ENCODE measurements at places on chromosomes 4 and X.

DNA sequence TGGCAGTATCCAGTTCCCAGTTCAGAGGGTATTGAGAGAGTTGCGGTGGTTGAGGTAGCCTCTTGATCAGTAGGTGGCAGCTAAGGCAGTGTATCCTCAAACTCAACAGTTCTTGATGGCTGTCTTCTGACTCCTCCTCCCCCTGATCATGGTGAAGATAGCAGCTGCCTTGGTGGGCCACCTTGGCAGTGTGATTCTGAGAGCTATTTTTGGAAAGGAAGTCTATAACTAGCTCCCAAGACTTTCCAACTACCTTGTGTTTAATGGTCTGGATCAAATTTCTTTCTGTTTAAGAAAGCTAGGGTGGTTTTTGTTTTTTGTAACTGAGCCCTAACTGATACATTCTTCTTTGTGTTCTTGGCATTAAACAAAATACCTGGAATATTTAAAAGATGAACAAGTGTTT, 10.5 kb upstream of the TBC1D19 start:
- DNase-seq, result no peak

DNA sequence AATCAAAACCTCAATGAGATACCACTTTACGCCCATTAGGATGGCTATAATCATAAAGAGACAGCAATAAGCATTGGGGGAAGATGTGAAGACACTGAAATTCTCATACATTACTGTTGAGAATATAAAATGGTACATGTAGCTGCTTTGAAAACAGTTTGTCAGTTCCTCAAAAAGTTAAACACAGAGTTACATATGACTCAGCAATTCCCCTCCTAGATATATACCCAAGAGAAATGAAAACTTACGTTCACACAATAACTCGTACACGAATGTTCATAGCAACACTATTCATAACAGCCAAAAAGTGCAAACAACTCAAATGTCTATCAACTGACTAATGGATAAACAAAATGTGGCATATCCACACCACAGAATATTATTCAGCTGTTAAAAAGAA, 36.6 kb downstream of the PHF8 start:
- DNase-seq, result peak; percentile 1

DNA sequence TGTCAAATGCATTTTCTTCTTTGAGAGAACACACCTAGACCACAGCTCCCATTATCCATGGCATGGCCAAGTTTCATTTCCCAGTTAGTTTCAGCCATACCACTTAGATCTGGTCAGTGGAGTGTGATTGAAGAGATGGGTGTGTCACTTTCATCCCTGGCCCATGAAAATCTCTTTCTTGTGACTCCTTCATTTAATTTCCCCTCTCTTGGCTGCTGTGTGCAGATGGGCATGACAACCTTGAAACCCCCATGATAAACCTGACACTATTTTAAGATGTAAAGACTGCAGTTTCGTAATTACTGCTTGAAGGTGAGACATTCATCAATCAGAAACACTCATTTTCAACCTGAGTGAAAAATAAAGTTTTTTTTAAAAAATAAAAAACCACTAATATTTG, 284.9 kb downstream of the IL15 start:
- DNase-seq, result no peak

- DNase-seq, result no peak
Observed at GRCh38 chr4:113943863-113944262, 35.6 kb downstream of the ARSJ start.

DNA sequence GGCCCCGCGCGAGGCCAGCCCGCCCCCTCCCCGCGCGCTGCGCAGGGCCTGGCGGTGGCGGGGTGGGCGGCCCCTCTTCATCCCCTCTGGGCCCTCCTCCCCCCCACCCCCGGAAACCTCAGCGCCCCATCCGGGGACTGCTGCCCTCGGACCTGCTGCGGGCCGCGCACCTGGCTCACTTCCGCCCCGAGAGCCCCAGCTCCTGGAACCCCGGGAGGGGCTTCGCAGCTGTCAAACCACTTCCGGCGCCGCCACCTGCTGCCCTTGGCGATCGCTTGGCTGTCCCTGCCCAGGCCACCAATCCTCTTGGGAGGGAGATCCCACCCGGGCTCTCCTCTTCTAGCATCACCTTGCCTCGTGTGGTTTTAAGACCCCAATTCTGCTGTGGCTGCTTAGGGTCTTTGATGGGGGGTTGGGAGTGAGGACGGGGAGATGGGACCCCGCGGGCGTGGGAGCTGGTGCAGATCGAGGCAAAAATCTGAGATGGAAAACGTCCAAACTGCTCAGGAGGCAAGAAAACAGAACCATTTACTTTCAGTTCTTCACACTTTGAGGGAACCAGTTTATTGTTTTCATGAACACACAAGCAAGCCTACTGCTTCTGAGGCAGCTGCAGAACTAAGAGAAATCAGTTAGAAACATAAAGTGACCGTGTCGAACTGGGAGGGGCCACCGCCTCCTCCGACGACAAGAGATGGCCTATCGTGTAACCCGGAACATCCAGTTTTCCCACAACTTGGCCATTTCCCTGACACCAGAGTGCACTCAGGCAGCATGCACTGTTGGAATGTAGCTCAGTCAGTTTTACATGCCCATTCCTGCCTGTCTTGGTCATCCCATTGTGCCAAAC, 754 bp downstream of the MTMR1 start:
- DNase-seq, result peak; percentile 61

- DNase-seq, result peak; percentile 41
Observed at GRCh38 chr4:123418351-123418931, 21.8 kb downstream of the SPRY1 start.

- DNase-seq, result no peak
Observed at GRCh38 chr4:122503214-122503613, 46.7 kb upstream of the IL2 start.

GRCh38 chr4:6641164-6641970, 882 bp downstream of the MRFAP1 start:
- peak; percentile 60 for DNase-seq

- no peak for DNase-seq
Observed at GRCh38 chr4:153579872-153580271, 104.2 kb upstream of the TLR2 start.

DNA sequence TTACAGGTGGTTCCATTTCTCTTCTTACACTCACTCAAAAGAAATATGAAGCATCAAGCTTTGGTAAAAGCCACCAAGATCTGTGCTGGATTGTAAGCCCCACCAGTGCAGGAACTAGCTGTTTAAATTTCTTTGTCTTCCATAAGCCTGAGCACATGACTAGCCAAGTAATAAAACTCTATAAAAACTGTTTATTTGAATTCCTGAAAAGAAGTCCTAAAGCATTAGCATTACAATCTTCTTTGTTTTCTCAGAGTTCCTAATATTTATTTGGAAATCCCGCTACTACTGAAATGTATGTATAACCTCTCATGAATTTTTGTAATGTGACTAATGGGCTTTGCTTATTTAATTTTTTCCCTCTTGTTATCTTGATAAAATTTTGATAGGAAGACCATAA, 65.9 kb downstream of the IQCM start:
- DNase-seq, result no peak

DNA sequence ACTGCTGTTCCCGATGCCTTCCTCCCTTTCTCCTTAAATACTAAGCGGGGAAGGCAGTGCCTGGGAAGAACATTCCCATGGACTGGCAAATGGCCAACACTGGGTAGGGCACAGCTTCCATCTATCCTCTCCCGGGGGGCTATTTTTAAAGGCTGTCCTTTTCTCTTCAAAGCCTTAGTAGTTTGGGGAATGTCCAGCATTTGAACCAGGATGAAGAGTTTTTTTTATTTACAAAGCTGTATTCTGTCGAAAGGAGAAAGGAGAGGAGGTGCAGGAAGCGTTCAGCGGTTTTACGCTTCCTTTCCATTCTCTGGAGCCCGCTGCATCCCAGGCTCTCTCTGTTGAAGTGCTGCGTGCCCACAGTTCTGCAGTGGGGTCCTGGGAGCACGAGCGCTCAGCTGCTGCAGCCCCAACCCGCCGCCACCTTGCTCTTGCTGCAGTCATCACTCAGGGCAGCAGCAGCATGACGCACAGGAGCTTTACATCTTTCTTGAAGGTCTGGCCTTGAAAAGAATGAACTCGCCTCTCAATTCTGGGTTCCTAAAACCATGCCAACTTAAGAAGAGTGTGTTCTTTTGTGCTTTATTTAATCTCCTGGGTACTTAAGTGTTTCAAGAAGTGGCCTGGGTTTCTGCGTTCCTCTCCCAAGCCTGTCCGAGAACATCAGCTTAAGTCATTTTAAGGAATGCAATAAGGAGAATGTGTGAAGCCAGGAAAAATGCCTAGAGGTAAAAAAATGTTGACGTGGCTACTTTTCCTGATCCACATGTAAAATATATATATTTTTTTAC, 427.2 kb downstream of the MAPK10 start:
- DNase-seq, result no peak

DNA sequence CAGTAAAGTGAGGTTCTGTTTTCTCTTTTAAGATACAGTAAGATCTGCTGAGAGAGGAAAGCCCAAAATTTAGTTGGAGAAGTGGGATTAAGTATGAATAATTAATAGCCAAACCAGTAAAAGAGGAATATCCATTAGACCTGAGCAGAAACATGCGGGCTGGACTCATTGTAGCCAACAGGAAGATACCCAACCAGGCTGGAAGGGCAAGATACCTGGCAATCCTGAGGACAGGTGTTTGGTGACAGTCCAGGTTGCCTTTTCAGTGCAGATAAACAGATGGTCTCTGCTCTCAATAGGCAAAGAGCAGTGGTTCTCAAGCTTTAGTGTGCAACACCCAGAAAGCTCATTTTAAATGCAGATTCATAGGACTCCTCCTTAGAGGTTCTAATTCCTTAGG, 980.8 kb upstream of the GRID2 start:
- no peak for DNase-seq

DNA sequence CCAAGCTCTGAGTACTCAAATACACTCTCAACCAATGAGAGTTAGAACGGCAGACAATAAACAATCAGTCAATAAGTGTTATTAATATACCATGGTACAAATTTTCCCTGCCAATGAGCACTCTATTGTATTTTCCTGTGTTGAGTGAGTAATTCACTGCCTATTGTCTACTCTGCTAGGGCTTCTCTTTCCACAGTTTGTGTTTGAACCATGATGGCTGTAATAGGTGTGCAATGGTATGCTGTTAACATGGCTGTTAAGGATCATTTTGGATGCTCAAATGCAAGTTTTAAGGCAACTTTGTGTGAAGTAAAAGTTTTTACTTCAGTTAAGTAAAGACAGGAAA, 41.2 kb downstream of the RPS6KA3 start:
- no peak for DNase-seq

DNA sequence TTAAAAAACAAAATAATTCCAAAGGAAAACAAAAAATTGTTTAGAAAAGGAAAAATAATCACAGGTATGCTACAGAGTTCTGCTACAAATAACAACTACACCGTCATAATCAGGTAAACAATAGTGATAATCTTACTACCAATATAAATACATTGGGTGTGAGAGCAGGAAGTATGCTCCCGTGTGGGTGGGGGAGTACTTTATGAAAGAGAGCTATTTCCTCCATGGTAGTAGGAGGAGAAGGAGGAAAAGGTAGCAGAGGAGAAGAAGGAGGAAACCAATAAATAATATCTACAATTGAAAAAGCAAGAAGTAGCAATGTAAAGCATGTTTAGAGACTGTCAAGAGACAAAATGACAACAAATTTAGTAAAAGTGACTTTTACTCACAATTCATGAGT, 35.1 kb downstream of the TEC start:
- no peak for DNase-seq

Data from inflammatory macrophage treated with lipopolysaccharide for 4 hours (primary cell).